Dorsolateral prefrontal cortex (tissue), 122 donors: ENCODE measurements at places on chromosomes 6 and 20. TPM values are rescaled to one million over a fixed set of nuclear protein-coding genes. Genes with fewer than 3 reads are reported as not detected.

EPB41L2 gene
- total RNA-seq: 370 TPM

RBM39 gene
- total RNA-seq: 295 TPM

KIF25 gene
- not detected for total RNA-seq

RAE1 gene
- 27.4 TPM for total RNA-seq

BPI gene
- total RNA-seq: not detected

PBOV1 gene
- not detected for total RNA-seq
